ENCODE measurements at places on chromosomes 12 and 14. TPM values are rescaled to one million over a fixed set of nuclear protein-coding genes. Genes with fewer than 3 reads are reported as not detected.

The HOXC13 gene
- not detected for total RNA-seq

The ZNF384 gene
- 50.9 TPM for total RNA-seq

The FZD10 gene
- 0.11 TPM for total RNA-seq

The DTX1 gene
- total RNA-seq: 55.6 TPM

The SSTR1 gene
- total RNA-seq: 0.46 TPM

The PKP2 gene
- 10.8 TPM for total RNA-seq

The GXYLT1 gene
- total RNA-seq: 13.6 TPM

The DHH gene
- total RNA-seq: 0.79 TPM

The AHSA1 gene
- 71.5 TPM for total RNA-seq

The VWF gene
- 296 TPM for total RNA-seq

The INSM2 gene
- total RNA-seq: not detected

The PTPRB gene
- total RNA-seq: 57.7 TPM

- DNase-seq: no peak
These were observed 198.9 kb upstream of the SFSWAP start for GRCh38 chr12:131511803-131512561.

GRCh38 chr12:34405286-34406227 lies 383.3 kb downstream of the ALG10 start:
- DNase-seq: peak; percentile 54

GRCh38 chr12:75020068-75020557 lies 189.5 kb downstream of the KCNC2 start:
- DNase-seq: no peak

DNA sequence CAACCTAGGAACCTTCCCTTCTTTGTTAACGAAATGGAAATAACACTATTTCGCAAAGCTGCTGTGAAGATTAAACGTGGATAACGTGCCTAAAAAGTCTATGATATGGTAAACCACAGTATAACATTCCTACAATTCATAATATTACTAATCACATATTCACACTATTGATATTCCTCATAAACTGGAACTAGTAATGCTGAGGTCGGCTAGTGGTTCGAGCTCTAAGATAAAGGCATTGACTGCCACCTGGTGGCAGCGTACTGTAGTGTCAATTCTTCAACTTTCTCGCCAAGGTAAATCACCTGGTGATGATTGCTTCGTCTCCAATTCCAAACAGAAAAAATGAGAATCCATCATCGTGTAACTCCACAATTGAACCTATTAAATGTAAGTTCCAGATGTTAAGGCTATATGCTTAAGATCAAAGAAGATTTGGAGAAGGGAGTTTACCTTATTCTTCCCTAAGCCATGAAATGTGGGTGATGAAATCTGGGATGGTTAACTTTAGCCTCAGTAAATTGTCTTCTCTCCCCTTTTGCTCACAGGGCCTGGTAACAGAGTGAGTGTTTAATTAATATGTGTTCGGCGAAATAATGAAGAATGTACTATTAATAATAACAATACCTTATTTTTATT lies 197.5 kb upstream of the TMEM132C start:
- no peak for DNase-seq

GRCh38 chr12:51852404-51853137 lies 4.1 kb upstream of the FIGNL2 start:
- DNase-seq: no peak

DNA sequence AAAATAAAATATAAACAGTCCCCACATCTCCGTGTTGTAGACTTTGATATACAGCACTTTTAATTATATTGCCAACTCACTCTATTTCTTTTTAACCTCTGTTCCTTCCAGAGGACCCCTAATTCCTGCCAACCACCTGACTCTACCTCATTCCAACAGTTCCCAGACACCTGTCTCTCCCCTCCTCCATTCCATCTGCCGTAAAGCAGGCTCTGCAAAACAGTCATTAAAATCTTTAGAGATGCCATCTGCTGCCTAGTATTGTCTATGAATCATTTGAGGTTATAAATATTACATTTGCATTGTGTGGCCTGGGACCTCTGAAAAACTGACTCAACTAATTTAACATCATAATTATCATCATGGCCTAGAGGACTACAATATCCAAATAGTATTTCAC lies 148.8 kb upstream of the DCN start:
- DNase-seq: no peak

- DNase-seq: peak; percentile 68
These were observed 19.4 kb downstream of the LTBP2 start for GRCh38 chr14:74592476-74593201.

GRCh38 chr12:76768576-76768975 lies 4.7 kb downstream of the ZDHHC17 start:
- DNase-seq: no peak

DNA sequence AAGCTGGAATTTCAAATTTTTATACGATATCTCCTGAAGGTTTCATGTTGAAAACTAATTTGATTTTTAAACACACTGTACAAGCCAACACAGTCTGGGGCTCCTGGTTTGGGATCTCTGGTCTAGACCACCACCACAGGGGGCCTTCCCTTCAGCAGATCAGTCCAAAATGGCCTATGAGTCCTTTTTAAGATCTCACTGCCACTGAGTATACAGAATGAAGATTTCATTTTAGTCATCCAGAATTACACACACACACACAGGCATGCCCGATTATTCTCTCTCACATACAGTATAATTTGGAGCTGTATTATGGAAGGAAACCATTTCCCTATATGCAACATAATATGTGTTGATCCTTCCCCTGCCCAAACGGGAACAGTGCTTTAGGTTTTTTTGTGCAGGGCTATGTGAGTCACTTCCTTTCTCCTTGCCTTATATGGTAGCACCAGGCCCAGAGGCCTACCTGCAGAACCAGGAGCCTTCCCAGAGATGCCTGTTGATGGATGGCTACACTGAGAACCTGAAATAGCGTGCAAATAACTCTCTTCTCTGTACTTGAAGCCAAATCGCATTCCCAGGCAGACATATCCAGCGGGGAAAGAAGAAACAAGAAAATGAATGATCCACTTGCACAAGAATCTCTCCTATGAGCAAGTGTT lies 28.1 kb upstream of the WNK1 start:
- no peak for DNase-seq

GRCh38 chr12:40511341-40511740 lies 180.9 kb upstream of the CNTN1 start:
- DNase-seq: no peak

DNA sequence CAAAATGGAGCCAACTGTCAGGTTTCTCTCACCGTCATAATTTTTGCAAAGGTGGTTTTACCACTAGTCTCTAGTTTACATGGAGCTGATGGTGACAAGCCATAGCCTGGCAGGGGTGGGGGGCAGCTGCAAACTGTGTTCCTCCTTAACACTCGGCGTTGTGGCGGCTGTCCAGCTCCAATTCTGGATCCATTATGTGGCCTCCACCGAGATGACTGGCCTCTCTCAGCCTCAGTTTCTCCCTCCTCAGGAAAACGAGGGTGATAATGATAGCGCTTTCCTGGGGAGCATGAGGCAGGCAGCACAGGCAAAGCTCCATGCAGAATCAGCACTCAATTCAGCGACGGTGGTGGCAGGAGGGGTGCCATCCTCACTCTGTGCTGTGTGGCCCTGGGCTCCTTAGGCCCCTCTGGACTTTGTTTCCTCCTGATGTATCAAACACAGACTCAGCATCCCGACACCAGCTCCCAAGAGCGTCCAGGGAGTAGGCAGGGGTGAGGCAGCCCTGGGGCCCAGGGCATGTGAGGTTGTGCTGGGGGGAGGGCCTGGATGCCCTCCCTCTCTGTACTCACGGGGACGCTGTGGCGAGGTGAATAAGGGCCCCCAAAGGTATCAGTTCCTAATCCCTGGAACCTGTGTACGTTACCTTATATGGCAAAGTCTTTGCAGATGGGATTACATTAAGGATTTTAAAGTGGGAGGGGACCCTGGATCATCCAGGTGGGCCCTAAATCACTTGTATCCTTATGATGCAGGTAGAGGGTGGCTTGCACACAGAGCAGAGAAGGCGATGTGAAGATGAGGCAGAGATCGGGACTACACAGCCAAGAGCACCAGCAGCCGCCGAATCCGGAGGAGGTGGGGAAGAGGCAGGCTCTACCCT lies 46.8 kb upstream of the EIF5 start:
- no peak for DNase-seq

DNA sequence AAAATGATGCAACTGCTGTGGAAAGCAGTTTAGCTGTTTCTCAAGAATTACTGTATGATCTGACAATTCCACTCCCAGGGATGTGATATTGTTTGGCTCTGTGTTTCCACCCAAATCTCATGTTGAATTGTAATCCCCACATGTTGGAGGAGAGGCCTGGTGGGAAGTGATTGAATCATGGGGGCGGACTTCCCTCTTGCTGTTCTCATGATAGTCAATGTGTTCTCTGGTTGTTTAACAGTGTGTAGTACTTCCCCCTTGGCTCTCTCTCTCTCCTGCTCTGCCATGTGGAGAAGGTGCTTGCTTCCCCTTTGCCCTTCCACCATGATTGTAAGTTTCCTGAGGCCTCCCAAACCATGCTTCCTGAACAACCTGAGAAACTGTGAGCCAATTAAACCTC lies 93.4 kb upstream of the CPM start:
- no peak for DNase-seq

GRCh38 chr12:34291426-34291901 lies 269.2 kb downstream of the ALG10 start:
- DNase-seq: peak; percentile 70

- no peak for DNase-seq
These were observed 400.7 kb downstream of the DAD1 start for GRCh38 chr14:22188318-22188717.

DNA sequence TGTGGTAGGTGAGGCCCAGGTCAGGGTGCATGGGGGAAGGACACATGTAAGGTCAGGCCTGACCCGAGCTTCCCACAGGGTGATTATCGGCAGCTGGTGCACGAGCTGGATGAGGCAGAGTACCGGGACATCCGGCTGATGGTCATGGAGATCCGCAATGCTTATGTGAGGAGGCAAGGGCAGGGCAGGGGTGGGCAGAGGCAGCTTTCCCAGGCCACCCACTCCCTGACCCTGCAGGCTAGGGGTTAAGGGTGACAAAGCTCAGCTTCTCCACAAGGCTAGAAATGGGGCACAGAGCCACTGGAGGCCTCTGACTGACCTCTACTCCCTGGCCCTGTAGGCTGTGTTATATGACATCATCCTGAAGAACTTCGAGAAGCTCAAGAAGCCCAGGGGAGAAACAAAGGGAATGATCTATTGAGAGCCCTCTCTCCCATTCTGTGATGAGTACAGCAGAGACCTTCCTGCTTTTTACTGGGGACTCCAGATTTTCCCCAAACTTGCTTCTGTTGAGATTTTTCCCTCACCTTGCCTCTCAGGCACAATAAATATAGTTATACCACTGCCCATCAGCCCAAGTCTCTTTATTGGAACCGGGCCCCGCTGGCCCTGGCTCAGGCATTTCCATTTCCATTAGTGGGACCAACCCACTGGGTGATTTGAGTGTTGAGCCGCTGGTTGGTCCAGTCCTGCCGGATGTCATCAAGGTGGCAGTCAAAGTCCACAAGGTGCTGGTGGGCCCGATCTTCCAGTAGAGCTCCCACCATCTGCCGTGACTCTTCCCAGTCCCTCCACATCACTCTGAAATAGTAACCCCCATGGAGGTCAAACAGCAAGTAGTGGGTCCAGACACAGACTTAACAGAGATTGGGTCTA lies 2.6 kb downstream of the PSME1 start:
- DNase-seq: peak; percentile 76

DNA sequence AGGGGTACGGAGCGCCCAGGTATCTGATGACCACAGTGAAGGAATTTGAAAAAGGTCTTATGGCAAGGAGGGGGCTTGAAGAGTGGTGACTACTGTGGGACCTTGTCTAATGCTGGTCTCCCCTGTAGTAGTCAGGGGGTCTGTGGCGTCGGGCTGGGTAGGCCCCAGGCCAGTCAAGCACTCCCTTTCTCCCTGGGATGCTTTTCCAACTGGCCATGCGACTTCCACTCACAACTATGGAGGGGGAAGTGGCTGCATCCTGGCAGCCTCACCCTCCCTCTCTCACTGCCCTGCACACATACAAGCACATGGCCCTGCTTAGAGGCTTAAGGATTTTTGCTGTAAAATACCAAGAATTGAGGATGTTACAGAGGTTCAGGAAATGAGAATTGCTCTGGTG lies 4.1 kb downstream of the TSPAN11 start:
- DNase-seq: no peak

DNA sequence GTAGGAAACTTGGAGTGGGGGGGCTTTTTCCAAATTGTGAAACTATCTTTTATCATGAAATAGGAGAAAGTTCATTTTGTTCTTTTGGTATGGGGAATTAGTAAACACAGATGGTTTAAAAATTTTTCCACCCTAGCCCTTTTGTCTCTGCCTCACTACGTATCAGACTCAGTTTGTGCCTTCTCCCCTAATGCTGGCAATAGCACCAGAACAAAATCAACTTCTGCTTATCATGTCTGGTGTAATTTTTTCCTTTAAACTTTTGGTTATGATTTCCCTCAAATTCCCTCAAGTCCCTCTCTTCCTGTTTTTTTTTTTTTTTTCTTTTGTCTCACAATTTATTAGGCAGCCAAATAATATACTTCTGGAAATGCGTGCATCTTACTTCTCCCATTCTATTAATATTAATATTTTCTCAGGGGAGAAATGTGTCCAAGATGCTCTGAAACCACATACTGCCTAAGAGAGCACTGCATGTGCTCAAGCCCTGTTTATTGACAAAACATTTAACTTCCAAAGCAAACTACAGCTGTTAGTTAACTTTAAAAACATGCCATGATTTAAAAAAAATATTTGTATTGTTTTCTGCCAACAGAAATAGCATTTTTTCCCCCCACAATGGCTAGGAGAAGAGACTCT lies 35.4 kb downstream of the TESPA1 start:
- DNase-seq: no peak

- DNase-seq: no peak
These were observed 63.2 kb upstream of the TMX1 start for GRCh38 chr14:51176839-51177238.

GRCh38 chr14:48333221-48333920 lies 658.0 kb upstream of the MDGA2 start:
- no peak for DNase-seq

DNA sequence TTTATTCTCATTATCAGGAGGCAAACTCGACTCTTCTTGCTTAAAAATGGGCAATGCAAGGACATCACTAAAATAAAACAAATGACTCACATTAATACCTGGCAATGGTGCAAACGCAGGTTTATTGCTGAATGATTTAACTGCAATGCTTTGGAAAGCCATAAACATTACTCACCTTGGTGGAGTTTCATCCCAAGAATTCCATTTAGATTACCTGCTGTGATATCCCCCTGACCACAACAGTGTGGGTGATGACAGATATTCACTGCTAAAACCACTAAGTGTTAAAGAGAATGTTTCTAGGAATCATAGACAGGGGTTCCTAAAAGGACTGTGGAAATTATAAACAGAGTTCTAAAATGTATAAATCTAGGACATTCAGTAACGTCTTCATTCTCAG lies 35.3 kb upstream of the CSRNP2 start:
- DNase-seq: no peak

GRCh38 chr12:68631227-68631626 lies 20.5 kb downstream of the RAP1B start:
- DNase-seq: no peak

DNA sequence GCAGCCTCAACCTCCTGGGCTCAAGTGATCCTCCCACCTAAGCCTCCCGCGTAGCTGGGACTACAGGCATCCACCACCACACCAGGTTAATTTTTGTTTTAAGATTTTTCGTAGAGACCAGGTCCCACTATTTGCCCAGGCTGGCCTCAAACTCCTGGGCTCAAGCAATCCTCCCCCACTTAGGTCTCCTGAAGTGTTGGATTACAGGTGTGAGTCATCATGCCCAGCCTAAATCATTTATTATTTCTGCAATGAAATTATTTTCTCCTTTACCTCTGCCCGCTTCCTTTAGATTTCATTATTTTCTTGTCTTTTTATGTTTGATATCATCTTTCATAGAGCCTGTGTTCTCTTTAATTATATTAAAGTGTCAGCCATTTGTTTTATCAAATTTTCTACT lies 165.2 kb upstream of the OTX2 start:
- DNase-seq: no peak
